Fibroblast of the aortic adventitia (primary cell): ENCODE measurements at places on chromosomes 11 and 22. TPM values are rescaled to one million over a fixed set of nuclear protein-coding genes. Genes with fewer than 3 reads are reported as not detected.

Gene FAM118B
- total RNA-seq, result 14.7 and 32.9 TPM in 2 replicates

Gene CDC42BPG
- 0.08 and 0.09 TPM in 2 replicates for total RNA-seq

Gene BLID
- 2.1 and 30.6 TPM in 2 replicates for total RNA-seq

Gene CLP1
- 12.6 and 16.2 TPM in 2 replicates for total RNA-seq

Gene MMP26
- not detected in 2 replicates for total RNA-seq

Gene RASSF10
- total RNA-seq, result not detected in 2 replicates

Gene HMOX1
- total RNA-seq, result 59.2 and 170 TPM in 2 replicates

Gene POU2AF2
- total RNA-seq, result not detected in 2 replicates

Gene TEX12
- total RNA-seq, result 0.36 TPM in 1 of 2 replicates, not detected in the other

Gene TRPM5
- not detected in 2 replicates for total RNA-seq

Gene PARVA
- 64.0 and 263 TPM in 2 replicates for total RNA-seq

Gene MRGPRF
- total RNA-seq, result 34.3 and 41.8 TPM in 2 replicates

Gene ARL14EP
- 21.6 and 27.4 TPM in 2 replicates for total RNA-seq

Gene MS4A7
- total RNA-seq, result not detected in 2 replicates

Gene OR51F2
- not detected in 2 replicates for total RNA-seq

Gene TRIM49
- total RNA-seq, result not detected in 2 replicates

Gene SLC5A1
- under 0.01 and 0.25 TPM in 2 replicates for total RNA-seq

Gene CCDC116
- total RNA-seq, result 0.18 and 0.25 TPM in 2 replicates

Gene TOLLIP
- 18.3 and 25.4 TPM in 2 replicates for total RNA-seq

Gene DDX25
- total RNA-seq, result under 0.01 TPM in 1 of 2 replicates, not detected in the other
